ENCODE measurements at places on chromosomes 1 and 21.
A peak's percentile ranks its signal among the peaks of the same experiment; 100 is the strongest.

- DNase-seq = no peak
Measured at GRCh38 chr1:9882296-9882944, 27.6 kb downstream of the CTNNBIP1 start.

DNA sequence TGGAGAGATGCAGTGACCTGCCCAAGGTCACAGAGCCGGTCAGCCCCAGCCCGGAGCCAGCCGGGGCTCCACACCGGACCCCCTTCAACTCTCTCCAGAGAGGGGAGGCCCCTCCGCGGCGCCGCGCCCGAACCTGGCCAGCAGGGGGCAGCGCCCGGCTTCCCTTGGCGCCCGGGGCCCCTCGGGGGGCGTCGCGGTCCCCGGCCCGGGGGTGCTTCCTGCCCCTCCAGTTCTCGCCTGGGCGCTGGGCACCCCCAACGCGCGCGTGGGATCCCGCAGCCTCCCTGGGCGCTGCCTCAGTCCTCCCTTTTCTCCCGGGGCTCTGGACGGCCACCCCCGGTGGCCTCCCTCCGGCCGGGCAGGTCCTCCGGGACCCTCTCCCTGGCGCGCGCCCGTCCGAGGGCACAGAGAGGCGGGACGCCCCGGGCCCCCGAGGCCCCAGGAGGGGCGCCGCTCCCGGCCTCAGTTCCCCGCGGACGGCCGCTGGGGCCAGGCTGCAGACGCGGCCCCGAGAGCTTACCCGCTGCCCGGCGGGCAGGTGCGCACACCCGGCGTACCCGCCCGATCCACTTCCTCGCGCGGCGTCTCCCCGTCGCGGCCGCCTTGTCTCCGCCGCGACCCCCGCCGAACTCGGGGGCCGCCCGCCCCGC is 406 bp downstream of the HTR1D start:
- peak; percentile 43 for DNase-seq

DNA sequence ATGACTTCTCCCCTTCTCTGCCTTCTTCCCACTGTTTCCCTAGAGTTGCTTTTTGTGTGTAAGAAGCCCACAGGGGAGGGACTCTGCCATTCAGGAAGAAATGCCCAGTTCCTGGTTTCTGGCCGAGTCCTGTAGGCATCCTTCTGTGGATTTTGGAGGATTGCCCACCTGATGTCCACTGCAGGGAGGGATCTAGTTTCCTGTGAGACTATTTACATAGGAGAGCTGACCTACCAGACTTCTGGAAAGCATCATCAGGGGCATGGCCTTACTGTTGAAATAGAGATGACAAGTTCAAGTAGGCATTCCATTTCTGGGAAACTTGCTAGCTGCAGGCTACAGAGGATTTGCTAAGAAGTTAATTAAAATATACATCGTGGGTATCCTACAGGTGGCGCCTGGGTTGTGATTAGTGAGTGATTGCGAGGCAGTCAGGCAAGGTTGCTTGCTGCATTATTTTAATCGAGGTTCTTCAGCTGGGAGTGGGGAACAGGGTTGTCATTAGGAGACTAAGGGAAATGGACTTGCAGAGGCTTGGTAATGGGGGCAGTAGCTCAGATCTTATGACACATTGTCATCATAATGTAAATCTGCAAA is 148.7 kb downstream of the HHAT start:
- no peak for DNase-seq

- no peak for DNase-seq
Measured at GRCh38 chr1:39164256-39164655, 40.2 kb upstream of the MACF1 start.

DNA sequence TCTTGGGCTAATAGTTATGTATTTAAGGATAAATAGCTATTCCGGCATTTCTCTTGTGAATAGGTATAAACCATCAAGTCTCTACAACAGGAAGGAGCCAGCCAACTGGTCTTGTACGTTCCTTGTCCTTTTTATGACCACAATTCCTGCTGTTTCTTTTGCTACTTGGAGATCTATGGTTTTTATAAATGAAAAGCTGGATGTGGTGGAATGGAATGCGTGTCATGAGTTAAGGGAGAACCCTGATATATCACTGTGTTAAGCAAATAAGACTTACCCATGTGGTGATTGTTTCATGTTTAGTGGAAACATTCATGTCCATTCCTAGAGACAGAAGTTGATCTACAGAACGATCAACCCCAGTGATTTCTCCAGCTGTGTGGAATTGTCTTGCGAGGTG is 282.1 kb downstream of the RPS6KC1 start:
- DNase-seq = no peak

DNA sequence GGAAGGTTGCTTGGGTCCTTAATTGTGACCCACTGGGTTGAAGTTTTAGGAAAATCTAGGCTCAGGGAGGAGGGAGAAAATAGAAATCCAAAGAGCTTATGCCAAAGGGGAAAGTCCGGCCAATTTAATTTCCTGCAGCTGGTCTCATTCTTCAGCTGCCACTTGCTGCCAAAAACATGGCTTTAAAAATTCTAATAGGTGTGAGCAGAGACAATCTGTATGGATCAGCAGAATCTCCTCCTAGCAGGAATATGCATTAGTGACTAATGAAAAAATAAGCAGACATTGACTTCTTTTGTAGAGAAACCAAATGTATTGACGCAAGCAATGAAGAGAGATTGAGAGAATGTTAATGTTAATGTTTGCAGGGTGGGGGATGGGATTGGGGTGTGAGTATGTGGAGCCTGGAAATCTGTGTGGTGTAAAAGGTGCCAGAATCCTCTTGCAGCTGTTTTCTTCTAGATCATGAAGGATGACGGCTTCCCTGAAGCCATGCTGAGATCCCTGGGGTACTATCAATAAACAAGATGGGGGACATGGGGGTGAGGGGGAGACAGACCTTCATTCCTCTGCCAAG is 35.3 kb downstream of the VWA5B1 start:
- DNase-seq = no peak

- no peak for DNase-seq
Measured at GRCh38 chr1:234361102-234361603, 12.1 kb upstream of the COA6 start.

DNA sequence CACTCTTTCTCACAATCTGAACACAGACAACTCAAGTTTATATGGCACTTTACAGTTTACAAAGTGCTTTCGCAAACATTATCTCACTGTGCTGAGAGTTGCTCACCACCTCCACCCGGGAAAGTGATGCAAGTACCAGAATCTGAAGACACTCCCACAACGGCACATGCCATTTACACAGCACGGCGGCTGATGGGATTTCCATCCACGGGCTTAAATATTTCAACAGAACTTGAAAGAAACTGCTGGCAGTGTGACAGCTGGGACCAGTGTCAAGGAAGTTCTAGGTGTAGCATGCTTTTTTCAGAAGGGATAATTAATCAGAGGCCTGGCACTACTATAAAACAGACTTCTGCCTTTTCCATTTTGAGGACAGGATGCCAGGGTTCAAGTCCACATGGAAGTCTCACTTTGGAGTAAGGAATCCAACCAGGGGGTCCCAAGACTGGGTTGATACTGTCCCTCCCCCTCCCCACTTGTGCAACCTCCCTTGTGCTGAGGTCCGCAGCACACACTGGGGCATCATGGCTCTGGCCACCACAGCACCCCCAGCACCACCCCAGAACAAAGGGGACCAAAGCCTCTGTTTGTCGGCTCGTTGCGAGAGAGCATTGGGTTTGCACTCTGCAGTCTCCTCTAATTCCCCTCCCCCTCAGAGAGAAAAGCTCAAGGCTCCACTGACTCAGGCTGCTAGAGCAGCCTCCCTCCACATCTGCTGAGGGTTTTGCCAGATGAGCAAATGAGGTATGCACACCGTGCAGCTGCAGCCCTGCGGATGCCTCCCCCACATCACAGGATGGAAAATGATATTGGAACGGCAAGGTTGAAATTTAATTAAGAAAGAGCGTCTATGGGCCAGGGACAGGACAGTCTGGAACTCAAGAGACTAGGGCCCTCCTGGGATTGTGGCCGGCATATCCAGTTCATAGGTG is 154.9 kb downstream of the TGFBR3 start:
- peak; percentile 31 for DNase-seq

GRCh38 chr1:212203630-212204029 is 81.6 kb upstream of the PPP2R5A start:
- no peak for DNase-seq

DNA sequence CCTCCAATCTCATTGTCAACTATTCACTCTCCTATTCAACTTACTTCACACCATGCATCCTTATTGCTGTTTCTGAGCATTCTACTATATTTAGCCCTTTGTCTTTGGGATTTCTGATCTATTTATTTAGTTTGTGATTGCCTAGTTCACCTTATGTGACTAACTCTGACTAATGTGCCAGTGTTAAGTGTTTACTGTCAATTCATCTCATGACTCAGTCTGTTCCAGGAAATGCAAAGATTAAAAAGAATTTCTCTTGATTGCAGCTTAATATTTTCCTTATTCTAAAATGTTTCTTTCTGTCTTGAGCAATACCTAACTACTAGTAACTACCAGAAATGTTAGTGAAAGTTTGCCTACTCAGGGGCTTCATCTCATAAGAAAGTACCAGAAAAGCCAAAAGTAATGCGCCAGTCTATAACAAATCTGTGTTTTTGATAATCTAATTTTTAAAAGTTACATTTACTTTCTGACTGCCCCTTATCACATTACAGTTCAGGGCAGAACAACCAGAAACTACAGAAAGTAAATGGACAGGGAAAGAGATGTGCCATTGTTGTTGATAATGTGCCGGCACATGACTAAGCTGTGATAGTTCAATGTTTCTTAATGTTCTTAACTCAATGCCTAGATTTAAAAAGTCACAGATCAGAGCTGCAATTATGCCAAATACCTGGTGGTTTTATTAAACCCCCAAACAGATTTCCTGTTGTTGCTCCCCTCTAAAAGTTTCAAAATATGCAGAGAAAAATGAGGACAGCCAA is 556.5 kb downstream of the PTBP2 start:
- DNase-seq = no peak

- no peak for DNase-seq
Measured at GRCh38 chr1:151318975-151319374, 8.2 kb downstream of the PI4KB start.

- DNase-seq = no peak
Measured at GRCh38 chr1:10065344-10065685, 32.6 kb downstream of the UBE4B start.

- DNase-seq = no peak
Measured at GRCh38 chr1:164754088-164754600, 195.2 kb downstream of the PBX1 start.

GRCh38 chr21:43193651-43194302 is 25.0 kb downstream of the CRYAA start:
- DNase-seq = no peak

DNA sequence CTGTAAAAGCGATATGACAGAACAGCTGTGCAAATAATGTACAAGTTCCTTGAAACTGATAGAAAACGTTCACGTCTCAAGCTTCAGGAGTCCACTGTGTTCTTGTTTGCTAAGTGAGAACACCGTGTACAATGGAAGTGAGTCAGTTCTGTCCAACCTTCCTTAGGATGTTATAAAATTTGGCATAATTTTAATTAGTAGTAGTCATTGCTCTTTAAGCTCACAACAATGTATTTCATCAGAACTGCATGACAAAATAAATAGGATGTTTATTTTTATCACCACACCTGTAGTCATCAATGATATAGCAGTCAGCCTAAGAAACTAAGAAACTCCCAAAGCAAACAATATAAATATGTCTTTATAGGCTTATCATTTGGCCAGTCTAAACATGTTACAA is 53.0 kb downstream of the RGS2 start:
- no peak for DNase-seq

DNA sequence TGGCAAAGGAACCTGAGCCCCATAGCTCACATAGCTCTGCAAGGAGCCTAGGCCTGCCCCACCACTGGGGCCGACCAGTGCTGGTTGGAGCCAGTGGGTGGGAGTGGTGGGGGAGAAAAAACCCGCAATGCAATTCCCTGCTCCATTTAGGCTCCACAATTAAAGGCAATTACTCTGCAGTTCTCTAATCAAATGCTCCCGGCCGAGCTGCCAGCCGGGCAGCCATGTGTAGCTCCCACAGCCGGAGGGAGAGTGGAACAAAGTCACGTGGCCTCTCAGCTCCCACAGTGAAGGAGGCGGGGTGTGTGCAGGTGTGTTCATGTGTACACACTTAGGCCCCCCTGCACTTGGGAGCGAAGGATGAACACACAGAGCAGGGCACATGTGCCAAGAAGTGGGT is 81.6 kb downstream of the KIRREL1 start:
- no peak for DNase-seq

DNA sequence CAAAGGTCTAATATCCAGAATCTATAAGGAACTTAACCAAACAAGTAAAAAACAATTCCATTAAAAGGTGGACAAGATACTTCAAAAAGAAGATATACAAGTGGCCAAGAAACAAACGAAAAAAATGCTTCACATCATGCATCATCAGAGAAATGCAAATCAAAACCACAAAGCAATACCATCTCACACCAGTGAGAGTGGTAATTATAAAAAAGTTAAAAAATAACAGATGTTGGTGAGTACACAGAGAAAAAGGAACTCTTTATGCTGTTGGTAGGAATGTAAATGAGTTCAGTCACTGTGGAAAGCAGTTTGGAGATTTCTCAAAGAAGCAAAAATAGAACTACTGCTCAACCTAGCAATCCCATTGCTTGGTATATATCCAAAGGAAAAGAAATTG is 218.6 kb downstream of the SLC44A5 start:
- no peak for DNase-seq

DNA sequence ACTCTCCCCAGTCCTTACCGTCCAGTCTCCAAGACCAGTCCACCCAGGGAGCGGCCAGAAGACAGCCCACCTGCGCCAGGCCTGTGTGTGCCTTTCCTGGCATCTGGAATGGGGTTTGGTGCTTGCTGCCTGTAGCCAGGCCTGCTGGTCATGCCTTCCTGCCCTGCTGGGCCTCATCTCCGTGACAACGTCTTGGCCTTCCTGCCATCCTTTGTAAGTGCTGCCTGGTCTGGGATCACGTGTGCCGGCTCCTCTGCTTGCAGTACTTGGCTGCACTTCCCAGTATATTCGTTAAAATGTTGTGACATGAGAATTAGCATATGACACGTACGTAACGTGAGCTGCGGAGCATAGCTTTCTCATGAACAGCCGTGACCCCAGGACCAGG is 145.3 kb upstream of the COL6A1 start:
- no peak for DNase-seq
